Neural progenitor cell (in vitro differentiated cells): ENCODE measurements at places on chromosomes 6 and 20.

DNA sequence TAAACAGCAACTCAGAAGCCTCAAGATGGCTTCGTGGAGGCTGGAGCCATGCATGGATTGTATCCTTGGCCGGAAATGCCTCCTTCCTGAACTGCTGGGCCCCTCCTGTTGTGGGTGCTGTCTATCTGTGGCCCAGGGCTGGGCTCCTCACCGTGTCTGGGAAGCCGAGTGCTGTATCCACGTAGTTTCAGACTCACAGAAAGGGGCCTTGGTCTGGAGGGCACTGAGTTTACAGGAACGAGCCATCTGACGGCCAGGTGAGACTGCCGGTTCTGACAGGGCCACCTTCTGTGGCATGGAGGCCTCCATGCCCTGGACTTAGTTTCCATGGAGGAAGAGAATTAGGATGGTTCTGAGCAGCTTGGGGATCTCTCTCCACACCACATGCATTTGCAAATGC, 142.2 kb downstream of the ERMARD start:
- no peak for DNase-seq

DNA sequence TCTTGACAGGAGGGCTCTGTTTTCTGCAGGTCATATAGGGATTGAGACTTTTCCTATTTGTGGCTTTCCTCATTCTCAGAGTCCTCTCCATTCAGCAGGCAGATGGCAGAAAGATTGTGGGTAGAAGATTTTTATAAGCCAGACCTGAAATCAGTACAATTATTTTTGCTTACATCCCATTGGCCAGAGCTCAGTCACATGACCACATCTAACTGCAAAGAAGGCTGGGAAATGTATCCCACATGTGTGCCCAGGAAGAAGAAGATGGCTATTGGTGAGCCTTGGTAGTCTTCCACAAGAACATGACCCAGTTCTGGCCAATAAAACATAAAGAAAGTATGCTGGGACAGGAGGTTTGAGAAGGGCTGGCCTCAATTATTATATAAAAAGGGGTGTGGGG, 21.5 kb upstream of the CCN5 start:
- no peak for DNase-seq

DNA sequence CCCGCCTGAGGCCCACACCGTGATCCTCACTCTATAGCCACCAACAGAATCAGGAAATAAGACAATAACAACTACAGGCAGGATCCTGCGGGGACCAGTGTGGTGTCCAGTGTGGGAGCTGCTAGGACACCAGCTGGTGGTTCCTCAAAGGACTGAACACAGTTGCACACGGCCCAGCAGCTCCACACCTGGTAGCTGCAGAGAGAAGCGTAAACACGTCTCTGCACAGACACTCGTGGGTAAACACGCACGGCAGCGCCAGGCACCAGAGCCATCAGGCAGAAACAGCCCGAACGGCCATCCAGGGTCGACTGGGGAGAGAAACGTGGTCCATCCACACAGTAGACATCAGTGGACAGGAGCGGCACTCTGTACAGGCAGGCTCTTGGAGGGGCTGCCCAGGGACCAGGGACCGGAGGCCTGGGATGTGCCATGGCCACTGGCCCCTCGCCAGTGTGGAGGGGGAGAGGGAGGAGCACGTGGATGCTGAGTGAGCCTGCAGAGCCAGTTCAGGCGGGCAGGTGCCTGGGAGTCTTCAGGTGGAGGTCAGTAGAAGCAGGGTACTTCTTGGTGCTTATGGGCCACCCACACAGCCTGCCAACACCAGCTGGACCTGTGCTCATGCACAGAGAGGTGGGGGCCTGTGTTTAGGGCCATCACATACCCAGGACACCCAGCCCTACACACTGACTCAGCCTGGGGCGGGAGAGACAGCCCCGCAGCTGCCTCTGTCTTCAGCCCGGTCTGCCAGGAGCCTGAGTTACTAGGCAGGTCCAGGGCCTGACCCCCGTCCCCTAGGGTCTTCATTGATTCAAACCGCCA, 7.4 kb upstream of the LAMA5 start:
- no peak for DNase-seq

DNA sequence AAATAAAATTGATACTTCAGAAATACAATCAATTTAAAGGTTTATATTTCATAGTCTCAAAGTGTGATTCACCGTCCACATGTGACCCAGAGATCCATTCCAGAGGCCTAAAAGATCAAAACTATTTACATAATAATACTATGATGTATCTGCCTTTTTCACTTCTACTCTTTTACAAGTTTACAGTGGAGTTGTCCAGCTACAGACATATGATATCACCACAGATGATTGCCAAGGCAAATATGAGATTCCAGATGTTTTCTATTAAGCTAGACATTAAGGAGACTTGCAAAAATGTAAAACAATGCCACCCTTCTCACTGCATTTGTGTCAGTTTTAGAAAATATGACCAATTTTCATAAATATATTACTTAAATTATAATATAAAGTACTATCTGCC, 443.7 kb downstream of the GJA1 start:
- no peak for DNase-seq

DNA sequence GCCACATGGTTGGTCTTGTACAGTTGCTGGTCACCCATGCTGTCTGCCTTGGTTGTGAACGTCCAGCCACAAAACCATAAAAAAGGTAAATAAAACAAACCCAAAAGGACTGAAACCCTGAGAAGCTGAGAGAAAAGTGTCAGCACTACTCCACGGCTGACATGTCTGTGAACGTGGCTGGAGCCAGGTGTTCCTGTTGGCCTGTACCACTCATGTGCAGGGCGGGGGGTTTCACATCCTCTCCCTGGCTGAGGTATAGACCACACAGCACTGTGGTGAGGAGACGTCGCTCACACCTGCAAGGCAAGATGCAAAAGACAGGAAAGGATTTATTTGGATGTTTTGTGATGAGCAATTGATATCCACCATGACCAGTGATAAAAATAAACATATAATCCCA, 51.9 kb upstream of the MRPS10 start:
- no peak for DNase-seq

DNA sequence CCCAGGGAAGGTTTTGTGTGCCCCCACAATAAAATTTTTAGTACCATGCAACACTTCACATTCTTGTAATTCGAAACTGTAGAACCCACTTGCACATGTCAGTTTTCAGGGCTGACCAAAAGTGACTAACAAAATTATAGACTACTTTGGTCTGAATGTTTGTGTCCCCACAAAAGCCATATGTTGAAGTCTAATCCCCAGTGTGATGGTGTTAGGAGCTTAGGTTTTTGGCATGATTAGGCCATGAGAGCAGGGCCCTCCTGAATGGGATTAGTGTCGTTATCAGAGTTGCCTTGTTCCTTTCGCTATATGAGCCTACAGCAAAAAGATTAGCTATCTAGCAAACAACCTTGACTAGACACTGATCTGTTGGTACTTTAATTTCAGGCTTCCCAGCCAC, 49.0 kb upstream of the TENT5A start:
- DNase-seq, result peak; percentile 46

DNA sequence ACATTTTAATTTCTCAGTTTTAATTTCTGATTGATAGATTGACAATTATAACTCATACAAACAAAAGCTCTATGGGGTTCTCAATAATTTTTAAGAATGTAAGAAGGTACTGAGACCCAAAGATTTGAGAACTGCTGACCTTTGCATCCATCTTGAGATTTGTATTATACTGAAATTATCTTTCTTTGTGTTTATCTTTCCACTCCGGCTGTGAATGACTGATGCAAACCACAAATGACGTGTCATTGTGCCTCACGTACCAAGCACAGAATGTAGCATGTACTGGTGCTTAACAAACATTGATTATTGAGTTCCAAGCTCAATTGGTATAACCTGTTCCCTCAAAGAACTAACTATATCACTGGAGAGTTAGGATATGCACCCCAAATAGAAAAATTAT, 152.1 kb upstream of the SMLR1 start:
- DNase-seq, result no peak

- no peak for DNase-seq
Measured at GRCh38 chr6:46789434-46790354, 3.5 kb upstream of the MEP1A start.

- no peak for DNase-seq
Measured at GRCh38 chr20:50792708-50793574, 1.9 kb upstream of the BCAS4 start.

DNA sequence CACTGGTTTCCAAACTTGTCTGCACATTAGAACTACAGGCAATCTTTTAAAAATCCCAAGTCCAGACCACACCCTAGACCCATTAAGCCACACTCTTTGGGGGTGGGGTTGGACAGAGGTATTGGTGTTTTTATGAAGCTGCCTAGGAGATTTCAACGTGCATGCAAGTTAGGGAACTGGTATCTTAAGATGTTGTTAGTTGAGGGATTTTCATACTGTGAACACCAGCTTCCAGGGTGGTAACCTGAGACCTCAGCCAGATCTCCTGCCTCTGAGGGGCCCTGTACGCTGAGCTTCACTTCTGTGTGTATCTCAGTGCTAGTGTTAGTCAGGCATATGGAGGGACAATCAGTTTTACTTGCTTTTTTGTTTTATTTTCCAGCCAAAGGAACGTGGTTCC, 138.0 kb downstream of the UTRN start:
- peak; percentile 54 for DNase-seq

GRCh38 chr6:91824331-91824730, 1237.5 kb upstream of the MAP3K7 start:
- DNase-seq, result no peak

GRCh38 chr6:110534731-110535492, 58.5 kb upstream of the SLC22A16 start:
- DNase-seq, result no peak

DNA sequence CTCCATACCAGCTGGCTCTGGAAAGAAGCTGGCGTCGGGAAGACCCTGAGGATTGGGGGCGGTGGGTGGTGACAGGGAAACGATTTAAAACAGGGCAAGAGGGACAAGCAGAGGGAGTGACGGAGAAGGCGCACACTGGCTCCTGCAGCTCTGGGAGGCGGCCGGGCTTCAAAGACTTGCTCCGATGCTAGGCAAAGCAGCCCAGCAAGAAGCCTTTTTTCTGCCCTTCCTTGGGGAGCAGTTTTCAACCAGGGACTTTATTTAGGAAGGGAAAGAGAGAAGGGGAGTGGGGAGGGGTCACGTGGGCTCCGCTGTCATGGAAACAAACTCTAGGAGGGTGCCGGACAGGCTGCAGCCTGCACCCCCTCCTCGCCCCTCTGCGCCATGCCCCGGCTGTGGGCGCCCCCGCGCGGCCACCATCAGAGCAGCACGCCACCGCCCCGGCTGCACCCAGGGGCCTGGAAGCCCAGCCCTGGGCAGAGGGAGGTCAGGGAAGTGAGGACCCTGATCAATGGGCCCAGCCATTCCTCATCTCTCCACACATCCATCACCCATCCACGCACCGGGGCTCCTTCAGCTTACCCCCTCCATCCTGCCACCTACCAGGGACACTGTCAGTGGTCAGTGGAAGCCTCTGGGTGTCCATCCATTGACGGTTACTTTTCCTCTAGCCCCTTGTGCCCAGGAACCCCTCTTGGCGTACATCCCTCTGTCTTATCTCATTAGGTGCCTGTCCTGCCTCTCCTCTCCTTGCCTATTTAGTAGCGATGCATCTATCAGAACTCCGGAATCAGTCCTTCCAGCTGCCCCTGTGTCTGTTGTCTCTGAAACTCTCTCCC, 66.6 kb upstream of the CCDC167 start:
- DNase-seq, result peak; percentile 89
